ENCODE measurements at places on chromosomes 7 and 10. TPM values are rescaled to one million over a fixed set of nuclear protein-coding genes. Genes with fewer than 3 reads are reported as not detected.

The CDH23 gene
- total RNA-seq = 5.6 TPM

- no peaks in the 10 kb centered on the region for H3K36me3 ChIP-seq
- peak; percentile 66 for DNase-seq
- peak overlapping the region; percentile 82 for H3K27ac ChIP-seq
- H3K4me1 ChIP-seq = peaks cover 20% of the 10 kb centered on the region
- no peaks in the 10 kb centered on the region for H3K27me3 ChIP-seq
Measured at GRCh38 chr10:132700156-132701098, 85.5 kb downstream of the NKX6-2 start.

GRCh38 chr10:116268976-116269375 is 4.0 kb downstream of the GFRA1 start:
- H3K27ac ChIP-seq = no peak overlapping the region
- no peak for DNase-seq
- peaks cover 9% of the 10 kb centered on the region for H3K27me3 ChIP-seq

DNA sequence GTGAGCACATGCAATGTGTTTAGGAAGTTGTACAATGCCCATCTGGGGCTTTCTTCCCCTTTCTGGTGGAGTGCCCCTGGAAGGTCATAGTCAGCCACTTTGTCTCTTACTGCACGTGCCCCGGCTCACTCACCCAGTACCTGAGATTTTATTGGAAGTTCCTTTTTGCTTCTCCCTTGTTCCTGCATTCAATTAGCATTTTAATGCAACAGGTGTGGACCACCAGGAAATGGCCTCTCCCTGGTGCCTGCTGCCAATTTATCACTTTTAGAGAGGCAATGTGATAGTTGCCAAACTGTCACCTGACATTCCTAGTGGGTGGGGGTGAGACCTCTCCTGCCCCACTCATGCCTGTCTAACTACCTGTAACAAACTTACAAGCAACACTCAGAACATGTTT is 293.4 kb upstream of the DKK1 start:
- no peak overlapping the region for H3K27ac ChIP-seq
- H3K27me3 ChIP-seq = no peaks in the 10 kb centered on the region
- H3K4me1 ChIP-seq = no peaks in the 10 kb centered on the region
- H3K36me3 ChIP-seq = no peaks in the 10 kb centered on the region

DNA sequence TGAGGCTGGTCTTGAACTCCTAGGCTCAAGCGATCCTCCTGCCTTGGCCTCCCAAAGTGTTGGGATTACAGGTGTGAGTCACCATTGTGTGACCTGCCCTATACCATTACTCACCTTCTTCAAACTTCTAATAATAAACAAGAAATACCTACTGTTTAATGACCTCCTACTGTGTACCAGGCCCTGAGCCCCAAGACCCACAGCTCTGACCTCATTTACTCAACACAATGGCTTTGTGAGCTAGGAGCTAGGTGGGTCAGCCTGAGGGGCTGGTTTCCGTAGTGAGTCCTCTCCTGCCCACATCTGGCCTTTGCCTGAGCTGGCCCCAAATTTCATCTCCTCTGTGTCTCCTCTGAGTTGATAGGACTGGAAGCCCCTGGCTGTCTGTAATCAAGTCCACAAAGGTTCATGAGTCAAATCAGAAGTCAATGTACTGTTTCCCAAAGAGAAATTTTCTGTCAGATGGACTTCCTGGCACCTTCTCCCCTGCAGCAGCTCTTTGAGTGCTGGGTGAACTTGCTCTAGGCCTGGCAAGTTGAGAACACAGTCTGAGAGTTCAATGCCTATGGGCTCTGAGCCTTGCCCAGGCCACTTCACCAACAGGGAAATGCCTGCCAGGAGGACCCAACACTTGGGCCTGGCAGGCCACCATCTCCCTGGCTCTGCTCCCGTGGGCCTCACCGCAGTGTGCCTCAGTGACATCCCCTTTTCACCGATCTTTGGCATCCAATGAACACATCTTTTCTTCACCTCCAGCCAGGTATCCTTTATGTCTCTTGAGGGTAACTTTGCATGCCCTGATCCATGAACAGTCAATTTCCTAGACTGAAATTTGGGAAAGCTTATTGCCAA is 24.0 kb downstream of the NEURL1 start:
- H3K27me3 ChIP-seq = no peaks in the 10 kb centered on the region
- H3K36me3 ChIP-seq = no peaks in the 10 kb centered on the region
- H3K4me3 ChIP-seq = no peak overlapping the region
- H3K4me1 ChIP-seq = no peaks in the 10 kb centered on the region

- DNase-seq = no peak
- H3K27ac ChIP-seq = no peak overlapping the region
- no peaks in the 10 kb centered on the region for H3K36me3 ChIP-seq
Measured at GRCh38 chr7:155225516-155225915, 72.2 kb upstream of the INSIG1 start.

The GIMAP6 gene
- 37.7 TPM for total RNA-seq

DNA sequence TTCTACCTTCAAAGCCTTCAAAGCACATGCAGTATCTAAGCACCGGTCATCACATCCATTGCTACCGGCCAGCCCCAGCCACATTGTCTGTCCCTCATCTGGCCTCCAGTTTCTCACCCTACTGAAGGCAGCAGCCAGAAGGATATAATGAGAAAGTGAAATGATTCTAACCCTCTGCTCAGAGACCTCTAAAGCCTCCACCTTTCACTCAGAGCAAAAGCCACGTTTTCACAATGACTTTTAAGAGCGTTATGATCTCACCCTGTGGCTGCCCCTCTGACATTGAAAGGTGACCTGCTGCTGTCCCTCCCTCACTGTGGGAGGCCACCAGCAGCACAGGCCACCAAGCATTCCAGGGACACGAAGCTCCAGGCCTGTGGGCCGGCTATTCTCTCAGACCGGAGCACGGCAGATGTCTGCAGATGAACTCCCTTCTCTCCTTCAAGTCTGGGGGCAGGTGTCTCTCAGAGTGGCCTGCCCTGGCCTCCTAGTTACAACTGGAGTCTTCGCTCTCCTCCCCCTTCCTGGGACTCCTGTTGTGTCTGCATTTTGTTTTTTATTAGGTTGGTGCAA is 94.9 kb upstream of the EEPD1 start:
- no peaks in the 10 kb centered on the region for H3K27me3 ChIP-seq
- H3K36me3 ChIP-seq = no peaks in the 10 kb centered on the region
- peaks cover 6% of the 10 kb centered on the region for H3K4me1 ChIP-seq
- no peak overlapping the region for H3K4me3 ChIP-seq
- no peak overlapping the region for H3K27ac ChIP-seq

All from adrenal gland (tissue), 19 donors.